Large intestine (tissue), 12 donors: ENCODE measurements at places on chromosomes 7 and 10.

GRCh38 chr7:90655566-90655965 lies 59.4 kb downstream of the CDK14 start:
- no peak for DNase-seq
- H3K4me3 ChIP-seq = no peak overlapping the region
- no peak overlapping the region for H3K27ac ChIP-seq
- H3K36me3 ChIP-seq = no peaks in the 10 kb centered on the region
- H3K4me1 ChIP-seq = no peaks in the 10 kb centered on the region
- H3K27me3 ChIP-seq = no peaks in the 10 kb centered on the region

DNA sequence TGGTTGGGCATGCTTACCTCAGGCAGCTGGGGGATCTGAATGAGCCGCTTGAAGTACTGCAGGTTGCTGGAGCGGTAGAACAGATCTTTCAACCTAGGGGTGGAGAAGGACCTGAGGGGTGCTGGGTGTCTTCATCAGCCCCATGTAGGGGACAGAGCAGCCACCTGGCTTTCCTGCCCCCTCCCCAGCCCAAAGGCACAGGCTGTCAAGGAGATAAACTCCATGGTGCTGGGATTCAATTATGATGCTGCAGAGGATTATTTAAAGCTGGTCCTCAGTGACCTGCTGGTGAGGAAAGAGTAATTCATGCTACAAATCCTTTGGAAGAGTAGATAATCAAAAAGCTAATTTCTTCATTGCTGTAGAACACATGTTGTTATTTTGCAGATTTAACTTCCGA lies 71.1 kb downstream of the SPDYE5 start:
- no peaks in the 10 kb centered on the region for H3K27me3 ChIP-seq
- H3K36me3 ChIP-seq = peaks cover 6% of the 10 kb centered on the region
- no peak overlapping the region for H3K4me3 ChIP-seq

GRCh38 chr10:71045204-71045809 lies 156.9 kb upstream of the PCBD1 start:
- no peak for DNase-seq
- H3K4me3 ChIP-seq = no peak overlapping the region
- H3K36me3 ChIP-seq = no peaks in the 10 kb centered on the region
- no peaks in the 10 kb centered on the region for H3K4me1 ChIP-seq
- H3K27ac ChIP-seq = no peak overlapping the region

GRCh38 chr10:133448120-133448519 lies 5.6 kb upstream of the SCART1 start:
- DNase-seq = no peak
- H3K4me1 ChIP-seq = no peaks in the 10 kb centered on the region
- H3K27me3 ChIP-seq = no peaks in the 10 kb centered on the region
- H3K27ac ChIP-seq = no peak overlapping the region
- no peak overlapping the region for H3K4me3 ChIP-seq

GRCh38 chr10:133292919-133293809 lies 15.5 kb downstream of the TUBGCP2 start:
- H3K36me3 ChIP-seq = peaks cover 82% of the 10 kb centered on the region
- DNase-seq = no peak
- no peak overlapping the region for H3K4me3 ChIP-seq

GRCh38 chr10:61897671-61898434 lies 3.6 kb upstream of the ARID5B start:
- H3K36me3 ChIP-seq = no peaks in the 10 kb centered on the region
- peaks cover 35% of the 10 kb centered on the region for H3K4me1 ChIP-seq
- DNase-seq = peak; percentile 50
- peak overlapping the region; percentile 81 for H3K27ac ChIP-seq
- H3K27me3 ChIP-seq = no peaks in the 10 kb centered on the region

- H3K4me3 ChIP-seq = no peak overlapping the region
- no peaks in the 10 kb centered on the region for H3K4me1 ChIP-seq
- no peak for DNase-seq
- peaks cover 2% of the 10 kb centered on the region for H3K36me3 ChIP-seq
- no peak overlapping the region for H3K27ac ChIP-seq
- no peaks in the 10 kb centered on the region for H3K27me3 ChIP-seq
These were observed 12.6 kb downstream of the BLVRA start for GRCh38 chr7:43771128-43771527.

- no peaks in the 10 kb centered on the region for H3K36me3 ChIP-seq
- DNase-seq = no peak
- no peaks in the 10 kb centered on the region for H3K27me3 ChIP-seq
- no peak overlapping the region for H3K4me3 ChIP-seq
- no peaks in the 10 kb centered on the region for H3K4me1 ChIP-seq
These were observed 314.3 kb upstream of the CELF2 start for GRCh38 chr10:10703382-10703781.

- no peak overlapping the region for H3K4me3 ChIP-seq
- H3K27ac ChIP-seq = no peak overlapping the region
- no peak for DNase-seq
- H3K27me3 ChIP-seq = no peaks in the 10 kb centered on the region
- H3K4me1 ChIP-seq = no peaks in the 10 kb centered on the region
- no peaks in the 10 kb centered on the region for H3K36me3 ChIP-seq
These were observed 146.4 kb downstream of the ANLN start for GRCh38 chr7:36535866-36536664.

DNA sequence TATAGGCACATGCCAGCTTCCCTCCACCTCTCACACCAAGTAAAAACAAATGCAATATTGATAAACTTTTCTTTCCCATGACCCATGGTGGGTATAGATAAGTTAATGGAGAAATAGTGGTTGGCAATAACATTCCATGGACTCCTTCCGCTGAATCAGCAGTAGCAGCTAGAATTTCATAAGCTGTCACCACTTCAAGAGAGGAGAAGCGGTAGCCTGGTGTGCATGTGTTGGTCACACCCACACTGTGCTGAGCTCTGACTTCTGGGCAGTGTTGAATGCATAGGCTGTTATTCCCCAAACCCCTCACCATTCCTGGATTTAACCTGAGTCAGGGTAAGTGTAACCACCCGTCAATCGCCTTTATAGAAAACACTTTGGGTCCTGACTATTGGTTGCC lies 32.5 kb upstream of the BMPER start:
- no peaks in the 10 kb centered on the region for H3K27me3 ChIP-seq
- DNase-seq = no peak
- no peak overlapping the region for H3K27ac ChIP-seq
- no peaks in the 10 kb centered on the region for H3K4me1 ChIP-seq
- H3K36me3 ChIP-seq = no peaks in the 10 kb centered on the region

DNA sequence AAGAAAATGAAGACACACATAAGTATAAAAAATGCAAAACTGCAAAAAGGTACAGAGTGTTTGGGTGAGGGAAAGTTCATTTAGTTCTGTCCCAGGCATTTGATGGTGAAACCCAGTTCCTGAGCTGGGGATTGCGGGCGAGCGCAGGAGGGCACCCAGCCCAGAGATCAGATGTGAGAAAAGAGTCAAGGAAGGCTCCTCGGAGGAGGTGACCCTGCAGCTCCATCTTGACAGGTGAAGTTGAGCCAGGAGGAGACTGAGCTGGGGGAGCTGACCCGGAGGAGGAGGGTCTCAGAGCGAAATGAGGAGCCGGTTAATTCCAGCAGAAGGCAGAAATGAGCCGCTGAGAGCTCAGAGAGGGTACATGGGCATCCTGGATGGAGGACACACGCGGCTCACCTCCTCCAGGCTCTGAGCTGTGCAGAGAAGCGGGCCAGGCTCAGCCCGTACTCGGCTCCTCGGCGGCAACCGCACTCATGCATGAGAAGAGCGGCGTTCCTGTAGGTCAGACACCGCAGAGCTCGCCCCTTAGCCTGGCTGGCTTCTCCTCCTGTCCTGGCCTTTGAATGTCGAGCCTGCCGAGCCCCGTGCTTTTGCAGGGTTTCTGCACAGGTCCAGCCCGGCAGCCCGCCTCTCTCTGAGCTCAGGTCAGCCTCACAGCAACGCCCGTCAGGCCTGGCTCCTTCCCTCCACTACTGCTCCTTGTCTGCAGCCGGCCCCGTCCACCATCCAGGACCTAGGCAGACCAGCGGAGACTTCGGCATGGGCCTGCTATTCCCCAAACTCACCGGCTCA lies 9.5 kb upstream of the RAMP3 start:
- H3K27ac ChIP-seq = no peak overlapping the region
- no peak for DNase-seq
- H3K27me3 ChIP-seq = peaks cover 16% of the 10 kb centered on the region
- H3K36me3 ChIP-seq = no peaks in the 10 kb centered on the region
- H3K4me3 ChIP-seq = no peak overlapping the region

- no peak overlapping the region for H3K4me3 ChIP-seq
- H3K27me3 ChIP-seq = no peaks in the 10 kb centered on the region
- H3K27ac ChIP-seq = no peak overlapping the region
- H3K36me3 ChIP-seq = no peaks in the 10 kb centered on the region
- no peak for DNase-seq
- no peaks in the 10 kb centered on the region for H3K4me1 ChIP-seq
These were observed 69.9 kb upstream of the NXPH1 start for GRCh38 chr7:8363407-8364015.

DNA sequence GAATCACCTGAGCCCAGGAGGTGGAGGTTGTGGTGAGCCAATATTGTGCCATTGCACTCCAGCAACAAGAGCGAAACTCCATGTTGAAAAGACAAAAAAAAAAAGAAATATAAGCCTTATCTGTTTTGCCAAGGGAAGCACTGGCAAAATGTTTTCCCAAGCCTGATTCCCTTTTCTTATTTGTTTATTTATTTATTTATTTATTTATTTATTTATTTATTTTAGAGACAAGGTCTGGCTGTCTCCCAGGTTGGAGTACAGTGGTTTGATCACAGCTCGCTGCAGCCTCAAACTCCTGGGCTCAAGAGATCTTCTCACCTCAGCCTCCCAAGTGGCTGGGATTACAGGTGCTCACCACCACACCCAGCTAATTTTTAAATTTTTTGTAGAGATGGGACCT lies 44.2 kb downstream of the SVOPL start:
- H3K4me3 ChIP-seq = no peak overlapping the region
- no peaks in the 10 kb centered on the region for H3K36me3 ChIP-seq
- H3K27me3 ChIP-seq = no peaks in the 10 kb centered on the region
- no peaks in the 10 kb centered on the region for H3K4me1 ChIP-seq
- no peak overlapping the region for H3K27ac ChIP-seq
- DNase-seq = no peak

- H3K4me3 ChIP-seq = no peak overlapping the region
- H3K27ac ChIP-seq = peak overlapping the region; percentile 4
- DNase-seq = no peak
These were observed 74.0 kb downstream of the ARID5B start for GRCh38 chr10:61975391-61975932.

- no peaks in the 10 kb centered on the region for H3K27me3 ChIP-seq
- no peaks in the 10 kb centered on the region for H3K36me3 ChIP-seq
- peaks cover 25% of the 10 kb centered on the region for H3K4me1 ChIP-seq
- no peak for DNase-seq
- peak overlapping the region; percentile 100 for H3K27ac ChIP-seq
These were observed 106.7 kb downstream of the REEP3 start for GRCh38 chr10:63627881-63628296.

GRCh38 chr10:120415709-120416330 lies 41.2 kb upstream of the PLPP4 start:
- H3K27me3 ChIP-seq = no peaks in the 10 kb centered on the region
- no peaks in the 10 kb centered on the region for H3K4me1 ChIP-seq
- no peak overlapping the region for H3K4me3 ChIP-seq
- DNase-seq = no peak

- no peak overlapping the region for H3K4me3 ChIP-seq
- no peaks in the 10 kb centered on the region for H3K36me3 ChIP-seq
- no peak for DNase-seq
- H3K4me1 ChIP-seq = peaks cover 10% of the 10 kb centered on the region
- no peak overlapping the region for H3K27ac ChIP-seq
These were observed 134.2 kb downstream of the CHN2 start for GRCh38 chr7:29328811-29329210.

- DNase-seq = no peak
- peaks cover 83% of the 10 kb centered on the region for H3K36me3 ChIP-seq
These were observed 162.4 kb downstream of the TNS3 start for GRCh38 chr7:47419471-47419870.

DNA sequence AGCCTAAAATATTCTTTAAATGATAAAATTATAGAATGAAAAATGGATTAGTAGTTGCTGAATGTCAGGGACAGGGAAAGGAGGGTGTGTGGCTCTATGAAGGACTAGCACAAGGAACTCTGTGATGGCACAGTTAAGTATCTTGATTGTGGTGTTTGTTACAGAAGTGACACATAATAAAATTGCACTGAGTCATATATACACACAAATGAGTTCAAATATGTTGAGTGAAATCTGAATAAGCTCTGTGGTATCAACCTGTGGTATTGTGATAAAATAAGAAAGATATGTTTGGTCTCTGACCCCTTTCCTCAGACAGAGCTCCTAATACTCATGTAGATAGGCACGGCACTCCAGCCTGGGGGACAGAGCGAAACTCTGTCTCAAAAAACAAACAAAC lies 181.5 kb upstream of the TRIM24 start:
- DNase-seq = no peak
- H3K27me3 ChIP-seq = no peaks in the 10 kb centered on the region
- H3K27ac ChIP-seq = no peak overlapping the region
- no peaks in the 10 kb centered on the region for H3K4me1 ChIP-seq
- no peaks in the 10 kb centered on the region for H3K36me3 ChIP-seq

- H3K36me3 ChIP-seq = peaks cover 51% of the 10 kb centered on the region
- H3K4me3 ChIP-seq = no peak overlapping the region
- H3K27me3 ChIP-seq = no peaks in the 10 kb centered on the region
- H3K4me1 ChIP-seq = no peaks in the 10 kb centered on the region
These were observed 30.7 kb downstream of the CUL2 start for GRCh38 chr10:35059481-35059880.

GRCh38 chr10:8150401-8150905 lies 96.0 kb downstream of the GATA3 start:
- DNase-seq = no peak
- no peak overlapping the region for H3K27ac ChIP-seq
- no peaks in the 10 kb centered on the region for H3K4me1 ChIP-seq

GRCh38 chr10:71638064-71638821 lies 81.3 kb downstream of the C10orf105 start:
- peak overlapping the region; percentile 96 for H3K27ac ChIP-seq
- H3K27me3 ChIP-seq = no peaks in the 10 kb centered on the region
- H3K36me3 ChIP-seq = no peaks in the 10 kb centered on the region
- H3K4me1 ChIP-seq = peaks cover 67% of the 10 kb centered on the region

GRCh38 chr10:111277661-111278060 lies 200.8 kb downstream of the ADRA2A start:
- no peaks in the 10 kb centered on the region for H3K27me3 ChIP-seq
- no peaks in the 10 kb centered on the region for H3K4me1 ChIP-seq
- DNase-seq = no peak
- no peak overlapping the region for H3K4me3 ChIP-seq
- no peaks in the 10 kb centered on the region for H3K36me3 ChIP-seq

GRCh38 chr10:19373988-19374387 lies 325.4 kb downstream of the MALRD1 start:
- H3K27ac ChIP-seq = no peak overlapping the region
- no peaks in the 10 kb centered on the region for H3K36me3 ChIP-seq
